ENCODE measurements at places on chromosomes 5 and 9. TPM values are rescaled to one million over a fixed set of nuclear protein-coding genes. Genes with fewer than 3 reads are reported as not detected.

Gene SCGB3A2
- total RNA-seq, result not detected

- DNase-seq, result no peak
Observed at GRCh38 chr9:69020301-69021145, 6.6 kb upstream of the PRKACG start.

Gene CD72
- 3.9 TPM for total RNA-seq

- no peak for DNase-seq
Observed at GRCh38 chr5:143376911-143377813, 26.3 kb downstream of the NR3C1 start.

GRCh38 chr5:160966921-160967320 lies 114.9 kb upstream of the ATP10B start:
- DNase-seq, result no peak

Gene ANKDD1B
- total RNA-seq, result 0.61 TPM

- DNase-seq, result no peak
Observed at GRCh38 chr5:95866435-95867040, 44.0 kb upstream of the GLRX start.

Gene ACOT12
- total RNA-seq, result not detected

Data from adrenal gland (tissue), 19 donors.